CD4-positive, alpha-beta T cell treated with Interleukin-1 beta for 1 hour (primary cell): ENCODE measurements at places on chromosomes 6 and 20.

GRCh38 chr6:116450769-116451740 is 10.1 kb upstream of the CALHM6 start:
- DNase-seq, result no peak

DNA sequence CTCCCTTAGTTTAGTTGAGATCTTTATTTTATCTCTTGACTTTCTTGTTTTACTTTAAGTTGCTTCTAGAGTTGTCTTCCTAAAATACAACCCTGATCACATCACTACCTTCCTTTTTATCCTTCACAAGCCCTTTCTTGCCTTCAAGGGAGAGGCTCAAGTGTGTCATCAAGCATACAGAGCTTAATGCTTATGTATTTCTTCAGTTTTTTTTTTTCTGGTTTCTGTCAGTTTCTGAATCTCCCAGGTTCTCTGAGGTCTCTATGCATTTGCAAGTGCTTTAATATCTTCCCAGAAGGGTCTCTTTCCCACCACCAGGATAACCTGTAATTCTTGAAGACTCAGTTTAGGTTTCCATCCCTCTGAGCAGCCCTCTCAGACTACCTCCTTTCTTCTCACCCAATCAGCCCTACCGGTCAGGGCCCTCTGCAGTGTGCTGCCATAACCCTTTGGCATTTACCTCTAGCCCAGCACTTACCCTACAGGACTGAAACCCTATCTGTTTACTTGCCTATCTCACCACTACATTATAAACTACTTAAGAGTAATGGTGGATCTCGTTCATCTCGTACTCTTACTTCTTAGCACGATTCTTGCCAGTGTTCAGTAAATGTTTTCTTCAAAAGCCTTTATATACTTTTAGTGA is 36.9 kb downstream of the EYA4 start:
- no peak for DNase-seq

- DNase-seq, result no peak
Observed at GRCh38 chr20:14698125-14698524, 360.7 kb upstream of the FLRT3 start.

DNA sequence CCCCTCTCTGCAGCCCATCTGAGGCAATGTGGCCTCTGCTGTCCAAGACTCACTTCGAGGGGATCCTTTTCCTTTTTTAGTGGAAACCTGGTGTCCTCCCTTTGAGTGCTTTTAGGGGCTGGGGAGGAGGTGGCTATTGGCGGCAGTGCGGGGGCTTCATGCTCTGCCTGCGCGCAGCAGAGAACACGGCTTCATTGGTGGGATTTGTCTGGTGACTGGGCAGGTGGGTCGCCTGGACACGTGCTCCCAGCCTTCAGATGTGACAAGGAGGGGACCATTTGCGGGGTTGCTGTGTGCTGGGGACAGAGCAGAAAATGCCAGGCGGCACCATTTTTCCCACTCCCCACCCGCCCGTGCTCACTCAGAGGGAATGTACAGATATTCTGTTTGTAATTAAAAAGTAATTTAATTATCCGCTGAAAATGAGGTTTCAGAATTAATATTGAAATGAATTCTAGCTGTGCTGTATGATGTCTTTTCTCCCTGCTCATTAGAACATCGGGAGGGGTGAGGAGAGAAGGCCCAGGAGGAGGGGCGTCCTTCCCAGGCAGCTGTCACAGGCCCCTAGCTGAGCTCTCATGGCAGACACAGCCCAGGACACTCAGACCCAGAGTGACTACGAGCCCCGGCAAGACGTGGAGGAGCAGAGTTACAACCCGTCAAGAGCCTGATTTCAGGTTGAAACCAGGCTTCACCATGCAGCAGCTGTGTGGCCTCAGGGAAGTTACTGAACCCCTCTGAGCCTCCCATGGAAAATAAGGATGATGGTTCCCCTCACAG is 417.2 kb upstream of the SULF2 start:
- DNase-seq, result no peak

GRCh38 chr6:142802124-142802523 is 142.9 kb downstream of the HIVEP2 start:
- DNase-seq, result no peak

- no peak for DNase-seq
Observed at GRCh38 chr20:45840700-45841198, 7.2 kb downstream of the SNX21 start.

- no peak for DNase-seq
Observed at GRCh38 chr20:57162362-57162652, 104.1 kb downstream of the BMP7 start.

DNA sequence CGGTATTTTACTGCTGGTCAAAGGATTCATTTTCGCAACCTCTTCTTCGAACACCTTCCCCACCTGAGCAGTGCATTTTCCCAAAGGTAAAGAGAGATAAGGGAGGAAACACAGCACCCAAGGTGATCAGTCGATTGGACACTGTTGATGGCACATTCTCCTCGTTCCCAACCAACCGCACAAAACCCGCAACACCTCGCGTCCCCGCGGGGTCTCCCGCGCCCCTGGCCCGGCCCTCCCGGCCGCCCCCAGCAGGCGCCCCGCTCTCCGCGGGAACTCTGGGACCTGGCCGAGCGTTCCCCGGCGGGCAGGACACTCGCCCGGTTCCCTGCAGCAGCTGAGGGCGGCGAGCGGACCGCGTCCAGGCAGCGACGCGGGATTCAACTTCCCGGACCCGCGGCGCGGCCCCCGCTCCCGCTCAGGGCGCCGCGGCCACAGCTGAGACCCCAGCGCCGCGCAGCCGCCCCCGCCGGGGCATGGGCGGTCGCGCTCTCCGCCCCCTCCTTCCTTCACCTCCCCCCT is 506 bp downstream of the RGS17 start:
- no peak for DNase-seq

GRCh38 chr6:16514249-16514648 is 247.0 kb downstream of the ATXN1 start:
- DNase-seq, result no peak

DNA sequence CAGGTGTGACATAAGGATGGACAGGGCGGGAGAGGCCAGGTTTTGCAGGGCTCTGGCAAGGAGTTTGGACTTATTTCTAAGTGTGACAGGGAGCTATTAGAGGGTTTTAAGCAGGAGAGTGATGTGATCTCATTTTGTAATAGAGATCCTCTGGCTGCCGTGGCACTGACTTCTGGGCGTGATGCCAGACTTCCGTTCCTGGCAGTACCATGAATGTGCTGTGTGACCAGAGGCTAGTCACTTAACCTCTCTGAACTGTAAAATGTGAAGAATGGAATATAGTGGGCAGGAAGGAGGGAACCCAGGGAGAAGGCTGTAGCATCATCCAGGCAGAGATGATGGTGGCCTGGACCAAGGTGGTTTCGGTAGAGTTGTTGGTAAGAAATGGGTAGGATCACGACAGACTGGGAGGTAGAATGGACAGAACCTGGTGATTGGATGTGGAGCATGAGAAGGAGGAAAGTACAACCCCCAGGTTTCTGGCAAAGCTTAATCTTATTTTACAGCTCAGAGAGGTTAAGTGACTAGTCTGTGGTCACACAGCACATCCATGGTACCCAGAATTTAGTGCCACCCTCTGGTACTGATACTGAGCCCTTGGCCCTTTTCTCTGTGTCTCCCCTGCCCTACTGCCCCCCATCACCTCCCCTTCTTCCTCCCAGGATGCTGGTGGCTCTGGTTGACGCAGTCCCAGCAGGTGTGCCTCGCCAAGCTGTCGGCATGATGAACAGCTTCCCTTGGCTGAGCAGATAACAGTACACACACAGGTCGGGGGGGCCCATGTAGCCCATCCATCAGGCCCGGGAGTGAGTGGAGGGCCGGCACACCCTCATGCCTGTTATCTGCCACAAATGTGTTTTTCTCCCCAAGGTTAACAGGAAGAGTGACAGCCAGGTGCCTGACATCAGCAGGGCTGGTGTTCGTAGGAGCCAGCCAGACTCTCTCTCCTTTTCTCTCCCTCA is 52.9 kb upstream of the CTNNBL1 start:
- DNase-seq, result no peak

GRCh38 chr6:170074435-170074834 is 216.4 kb downstream of the DLL1 start:
- DNase-seq, result no peak

GRCh38 chr6:41705996-41706835 is 29.2 kb downstream of the TFEB start:
- peak; percentile 82 for DNase-seq

- DNase-seq, result no peak
Observed at GRCh38 chr20:47765271-47765670, 20.0 kb downstream of the SULF2 start.

GRCh38 chr20:41476013-41476441 is 109.4 kb upstream of the EMILIN3 start:
- DNase-seq, result no peak

DNA sequence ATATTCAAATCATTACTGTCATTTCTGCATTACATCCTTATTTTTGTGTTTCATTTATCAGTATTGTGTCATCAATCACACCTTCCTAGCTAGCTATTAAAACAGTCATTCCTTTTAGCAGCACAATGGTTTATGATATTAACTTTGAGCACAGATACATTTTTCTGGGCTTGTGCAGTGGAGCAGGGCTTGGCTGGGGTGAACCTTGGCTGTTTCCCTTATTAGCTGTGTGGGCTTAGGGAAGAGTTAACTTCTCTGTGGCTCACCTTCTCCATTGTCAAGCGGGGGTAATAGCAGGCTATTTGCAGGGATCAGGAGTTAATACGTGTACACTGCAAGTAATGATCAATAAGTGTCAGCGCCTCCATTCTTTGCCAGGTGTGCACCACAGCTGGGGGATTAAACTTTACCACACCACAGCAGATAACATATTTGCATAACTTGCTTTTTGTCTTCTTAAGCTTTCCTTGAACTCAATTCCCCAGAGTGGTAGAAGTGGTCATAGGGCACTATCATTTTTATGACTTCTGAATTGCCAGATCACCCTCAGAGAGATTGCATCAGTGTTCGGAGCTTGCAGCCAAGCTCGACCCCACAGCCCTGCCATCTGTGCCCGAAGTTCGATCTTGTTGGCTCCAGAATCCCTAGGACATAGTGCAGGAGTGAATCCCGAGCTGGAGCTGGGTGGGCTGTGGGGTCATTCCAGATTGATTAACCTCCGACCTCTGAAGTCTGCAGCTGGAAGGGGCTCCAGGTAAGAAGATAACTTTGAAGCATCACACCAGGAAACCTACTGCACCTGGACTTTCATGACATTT is 1.5 kb upstream of the PYGB start:
- no peak for DNase-seq

- peak; percentile 35 for DNase-seq
Observed at GRCh38 chr6:145963216-145964068, 716 bp downstream of the SHPRH start.

DNA sequence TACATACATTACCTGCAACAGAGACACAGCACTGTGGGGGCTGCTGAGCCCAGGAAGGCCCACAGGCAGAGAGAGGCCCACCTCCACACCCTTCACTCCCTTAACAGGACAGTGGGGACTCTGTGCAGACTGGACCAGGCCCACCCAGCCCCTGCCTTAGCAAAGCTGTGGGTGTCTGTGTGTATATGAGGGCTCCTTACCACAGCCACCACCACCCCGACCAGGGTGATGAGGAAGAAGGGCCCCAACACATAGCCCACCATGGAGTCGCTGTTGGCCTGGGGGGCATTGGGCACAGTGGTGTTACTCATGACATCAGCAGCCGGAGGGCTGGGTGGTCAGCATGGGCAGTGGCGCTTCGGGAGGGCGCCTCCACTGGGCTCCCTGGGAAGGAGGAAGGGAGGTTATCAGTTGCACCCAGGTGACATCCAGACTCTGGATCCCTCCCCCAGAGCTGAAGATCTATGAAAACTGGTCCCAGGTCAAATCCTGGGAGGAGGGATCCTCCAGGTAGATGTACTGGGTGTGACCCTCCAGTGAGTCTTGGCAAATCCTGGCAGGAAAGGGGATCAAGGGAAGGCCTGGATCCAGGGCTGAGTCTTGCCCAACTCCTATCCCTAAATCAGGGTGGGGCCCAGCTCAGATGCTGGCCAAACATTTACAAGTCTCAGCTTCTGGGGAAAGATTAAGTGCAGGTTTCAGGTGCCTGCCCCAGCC is 1.2 kb downstream of the SMIM29 start:
- DNase-seq, result no peak

DNA sequence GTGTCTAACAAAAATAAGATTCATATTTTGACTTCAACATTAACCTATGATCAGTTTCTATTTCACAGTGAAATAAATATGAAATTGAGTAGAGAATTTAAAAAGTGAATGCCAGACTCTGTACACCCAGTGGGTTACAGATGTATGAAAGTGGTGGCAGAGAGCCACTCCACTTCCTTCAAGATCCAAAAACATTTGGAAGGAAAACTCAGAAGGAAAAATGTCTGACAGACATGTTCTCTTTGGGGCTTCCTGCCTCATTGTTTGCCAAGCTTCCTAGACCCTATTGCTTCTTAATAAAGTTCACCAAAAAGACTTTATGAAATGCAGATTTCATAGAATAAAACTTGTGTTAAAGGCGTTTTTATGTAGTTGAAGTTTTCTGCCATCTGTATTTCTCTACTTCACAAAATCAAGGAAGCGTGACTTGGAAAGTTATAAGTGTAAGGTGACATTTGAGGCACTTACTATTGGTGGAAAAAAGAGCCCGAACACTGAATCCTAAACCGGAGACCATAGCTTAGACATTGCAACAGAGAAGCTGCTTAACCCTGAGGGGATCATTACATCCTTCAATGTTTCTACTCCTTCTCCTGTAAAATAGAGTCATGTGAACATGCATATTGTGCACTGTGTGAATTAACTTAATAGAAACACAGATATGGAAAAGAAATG is 12.8 kb downstream of the HMGCLL1 start:
- no peak for DNase-seq

- no peak for DNase-seq
Observed at GRCh38 chr6:165987483-165988301, 180.0 kb downstream of the TBXT start.

- peak; percentile 60 for DNase-seq
Observed at GRCh38 chr6:25042036-25042521, 106.3 kb upstream of the RIPOR2 start.

- DNase-seq, result no peak
Observed at GRCh38 chr6:3631877-3632276, 119.6 kb downstream of the PXDC1 start.

- no peak for DNase-seq
Observed at GRCh38 chr20:33842346-33842745, 31.2 kb downstream of the CHMP4B start.

DNA sequence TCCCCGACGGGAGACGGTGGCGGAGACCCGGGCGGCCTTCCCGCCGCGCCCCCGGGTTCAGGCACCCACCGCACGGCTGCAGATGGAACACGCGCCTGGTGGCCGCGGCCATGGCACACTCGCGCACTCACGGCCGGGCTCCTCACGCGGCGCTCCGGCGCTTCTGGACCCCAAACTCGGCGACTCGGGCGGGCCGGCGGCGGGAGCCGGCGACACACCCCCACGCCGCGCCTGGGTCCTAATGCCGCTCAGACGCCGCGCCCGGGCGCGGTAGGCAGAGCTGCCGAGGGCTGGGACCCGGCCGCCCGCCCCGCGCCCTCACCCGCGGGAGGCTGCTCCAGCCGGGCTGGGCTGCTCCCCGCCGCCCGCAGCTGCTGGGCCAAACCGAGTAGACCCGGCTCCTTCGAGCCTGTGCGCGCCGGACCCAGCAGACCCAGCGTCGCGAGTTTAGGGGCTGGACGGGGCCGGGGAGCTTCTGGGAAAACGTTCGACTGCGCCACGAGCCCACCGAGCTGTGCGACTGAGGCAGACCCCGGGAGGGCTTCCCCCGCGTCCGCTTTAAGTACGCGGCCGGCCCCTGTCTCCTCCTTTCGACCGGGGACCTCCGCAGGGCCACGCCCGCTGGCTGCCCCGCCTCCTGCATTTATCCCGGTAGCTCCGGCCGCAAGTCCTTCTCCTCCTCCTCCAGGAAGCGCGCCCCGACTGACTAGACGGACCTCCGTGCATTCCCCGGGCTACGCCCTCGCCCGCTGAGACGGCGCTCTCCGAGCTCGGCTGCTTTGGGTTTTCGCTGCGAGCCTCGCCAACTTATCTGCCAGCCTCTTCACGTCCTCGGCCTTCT is at the start of gene SLC4A11:
SLC4A11 (minus strand) TSS at position 165 of the 841 bp plus-strand sequence; CDS start at position 112, 53 bp downstream.
- DNase-seq, result peak; percentile 37

- DNase-seq, result no peak
Observed at GRCh38 chr20:38091441-38092216, 58.1 kb downstream of the RPRD1B start.
